ENCODE measurements at places on chromosomes 7 and 10.

DNA sequence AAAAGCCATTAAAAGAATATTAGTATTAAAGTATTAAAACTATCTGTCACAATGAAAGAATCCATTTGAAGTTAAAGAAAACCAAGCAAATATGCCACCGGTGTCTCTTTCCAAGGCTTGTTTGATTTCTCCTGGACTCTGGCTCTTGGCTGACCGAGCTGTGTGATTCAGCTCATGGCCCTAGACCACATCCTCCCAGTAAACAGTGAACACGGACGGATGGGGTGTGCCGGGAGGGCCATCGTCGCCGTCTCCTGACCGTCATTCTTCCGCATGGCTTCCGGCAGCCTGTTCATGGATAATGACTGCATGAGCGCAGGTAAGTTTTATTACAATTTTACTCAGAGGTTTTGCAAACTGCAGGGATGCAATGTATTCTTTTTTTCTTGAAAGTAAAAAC lies 218.5 kb downstream of the DNAJB6 start:
- DNase-seq = no peak

DNA sequence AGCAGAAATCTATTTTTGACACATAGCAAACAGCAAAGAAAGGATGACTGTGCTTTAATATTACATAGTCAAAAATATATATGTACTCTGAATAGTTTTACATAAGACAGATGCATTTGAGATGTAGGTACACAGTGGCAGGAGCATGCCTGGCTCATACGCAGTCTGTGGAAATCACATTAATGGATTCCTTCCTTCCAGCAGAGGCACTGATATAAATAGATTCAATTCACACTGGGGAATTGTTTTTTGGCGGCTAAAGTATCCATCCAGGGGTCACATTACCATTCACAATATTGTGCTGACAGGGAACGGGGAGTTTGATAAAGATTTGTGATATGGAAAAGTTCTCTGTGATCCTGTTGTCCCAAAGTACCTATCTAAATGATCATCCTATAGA lies 72.5 kb upstream of the AGR3 start:
- DNase-seq = no peak

GRCh38 chr10:32256613-32257437 lies 90.1 kb downstream of the EPC1 start:
- no peak for DNase-seq

DNA sequence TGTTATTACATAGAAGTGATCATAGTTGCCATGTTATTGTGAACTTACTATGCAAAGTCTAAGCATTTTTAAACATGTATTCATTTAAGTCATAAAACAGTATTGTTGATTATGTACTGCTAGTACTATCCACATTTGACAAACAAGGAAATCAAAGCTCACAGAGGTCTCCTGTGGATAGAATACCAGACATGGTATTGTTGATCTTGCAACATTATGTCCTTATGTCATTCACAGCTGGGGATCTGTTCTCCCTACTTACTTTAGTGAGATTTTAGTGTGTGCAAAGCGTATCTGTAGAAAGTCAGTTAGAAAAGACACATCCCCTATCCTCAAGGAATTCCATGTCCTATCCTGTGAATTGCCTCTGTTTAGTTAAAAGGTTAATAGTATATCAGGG lies 106.1 kb downstream of the SND1 start:
- no peak for DNase-seq

GRCh38 chr10:88991161-88991898 lies 732 bp downstream of the FAS start:
- DNase-seq = peak; percentile 12

DNA sequence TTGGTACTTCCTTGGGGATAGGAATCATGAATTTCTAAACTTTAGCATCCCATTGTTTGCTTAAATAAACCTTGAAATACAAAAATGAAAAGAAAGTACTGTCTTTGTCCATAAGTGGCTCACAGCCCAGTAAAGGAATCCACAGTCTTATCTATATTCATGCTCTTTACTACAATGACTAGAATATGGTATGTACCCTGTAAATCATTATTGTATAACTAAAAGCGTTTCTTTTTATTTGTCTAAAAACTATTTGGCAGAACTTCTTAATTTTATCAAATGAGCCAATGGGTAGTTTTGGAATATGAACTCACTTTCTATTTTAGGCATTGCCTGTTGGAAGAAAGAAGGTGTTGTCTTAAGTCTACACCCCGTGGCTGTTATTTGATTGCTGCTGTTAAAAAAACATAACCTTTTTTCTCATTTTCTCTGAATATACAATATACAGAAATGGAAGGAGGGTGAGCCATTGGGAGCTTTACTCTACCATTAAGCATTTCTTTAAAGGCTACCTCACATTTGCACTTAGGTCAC lies 12.4 kb upstream of the STRIP2 start:
- DNase-seq = no peak

- DNase-seq = no peak
These were observed 167.3 kb upstream of the KLF14 start for GRCh38 chr7:130901209-130901783.
